DND-41 (cell line): ENCODE measurements at places on chromosomes 16 and 17.

DNA sequence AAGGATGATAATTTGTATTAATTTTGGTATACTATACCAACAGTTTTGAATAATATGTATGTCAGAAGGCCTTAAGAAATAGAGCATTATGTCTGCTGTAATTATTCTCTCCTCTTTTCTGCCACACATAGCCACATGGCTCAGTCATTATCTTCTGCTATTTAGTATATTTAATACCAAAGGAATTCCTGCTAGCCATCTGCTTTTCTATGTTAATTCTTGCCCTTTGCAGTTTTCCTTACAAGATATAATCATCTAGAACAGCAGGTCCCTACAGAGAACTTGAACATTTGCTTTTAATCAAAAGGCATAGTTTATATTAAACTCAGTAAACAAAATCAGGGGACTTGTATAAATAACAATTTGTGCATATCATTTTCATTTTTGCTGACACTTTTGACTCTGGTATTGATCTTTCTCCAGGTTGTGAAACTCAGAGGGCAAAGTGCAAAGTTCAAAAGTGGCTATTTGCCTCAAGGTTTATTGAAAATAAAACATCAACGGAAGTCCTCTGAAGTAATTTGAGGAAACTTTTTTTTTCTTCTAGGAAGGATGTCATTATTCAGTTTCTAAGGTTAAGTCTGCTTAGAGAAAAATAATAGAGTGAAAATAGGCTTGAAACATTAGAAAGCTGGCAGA lies 702.0 kb downstream of the KCNJ2 start:
- no peak for DNase-seq

- no peak for DNase-seq
Observed at GRCh38 chr17:14268264-14268663, 31.6 kb upstream of the CDRT15 start.

GRCh38 chr16:1789643-1790045 lies 3.9 kb downstream of the IGFALS start:
- DNase-seq, result peak; percentile 5

DNA sequence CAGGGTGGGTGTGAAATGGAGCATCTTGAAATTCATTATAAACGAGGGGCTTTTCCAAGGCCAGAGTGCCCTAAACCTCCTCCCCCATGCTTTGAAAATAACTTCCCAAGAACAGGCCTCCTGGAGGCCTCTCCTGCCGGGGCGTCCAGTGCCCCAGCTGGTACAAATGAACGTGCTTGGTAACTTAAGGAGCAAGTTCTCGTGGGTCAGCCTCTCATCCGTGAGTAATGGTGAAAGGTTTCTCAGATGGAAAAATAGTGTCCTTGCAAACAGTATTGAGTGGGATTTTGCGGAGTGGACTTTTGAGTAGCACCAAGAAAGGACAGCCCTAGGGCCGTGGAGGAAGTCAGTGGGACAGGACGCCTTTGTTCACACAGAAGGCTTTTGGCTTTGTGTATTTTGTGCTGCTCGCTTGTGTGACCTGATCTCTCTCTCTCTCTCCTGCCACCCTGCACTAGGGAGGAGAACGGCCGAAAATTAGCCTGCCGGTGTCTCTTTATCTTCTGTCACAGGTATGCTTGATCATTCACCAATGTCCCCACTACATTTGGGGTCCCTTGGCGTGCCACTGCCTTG lies 34.6 kb downstream of the CLEC16A start:
- DNase-seq, result no peak

DNA sequence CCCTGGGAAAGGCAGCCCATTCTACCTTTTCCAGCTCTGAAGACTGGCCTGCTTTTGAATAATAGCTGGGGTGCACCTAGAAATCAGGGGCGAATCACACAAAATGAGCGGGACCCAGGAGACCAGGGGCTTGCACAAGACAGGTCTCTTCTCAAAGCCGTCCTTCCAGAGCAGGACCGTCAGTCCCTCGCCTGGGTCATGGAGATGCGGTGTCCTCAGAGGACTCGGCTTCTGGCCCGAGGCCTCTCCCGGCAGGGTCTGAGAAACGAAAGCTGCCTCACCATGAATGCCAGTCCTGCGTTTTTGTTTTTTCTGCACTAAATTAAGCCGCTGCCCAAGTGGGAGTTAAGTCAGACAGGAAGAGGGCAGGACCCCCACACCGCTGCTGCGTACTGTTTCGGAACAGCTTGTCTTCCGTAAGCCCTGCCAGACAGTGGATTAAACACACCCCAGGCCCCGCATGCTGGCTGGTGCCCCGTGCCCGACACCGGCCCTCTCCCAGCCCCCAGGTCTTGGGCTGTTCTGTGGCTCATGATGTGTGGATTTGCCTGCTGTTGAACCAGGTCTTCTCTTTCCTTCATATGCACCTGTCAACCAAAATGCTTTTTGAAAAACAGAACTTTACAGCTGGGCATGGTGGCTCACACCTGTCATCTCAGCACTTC lies 142.1 kb upstream of the RPH3AL start:
- DNase-seq, result no peak

DNA sequence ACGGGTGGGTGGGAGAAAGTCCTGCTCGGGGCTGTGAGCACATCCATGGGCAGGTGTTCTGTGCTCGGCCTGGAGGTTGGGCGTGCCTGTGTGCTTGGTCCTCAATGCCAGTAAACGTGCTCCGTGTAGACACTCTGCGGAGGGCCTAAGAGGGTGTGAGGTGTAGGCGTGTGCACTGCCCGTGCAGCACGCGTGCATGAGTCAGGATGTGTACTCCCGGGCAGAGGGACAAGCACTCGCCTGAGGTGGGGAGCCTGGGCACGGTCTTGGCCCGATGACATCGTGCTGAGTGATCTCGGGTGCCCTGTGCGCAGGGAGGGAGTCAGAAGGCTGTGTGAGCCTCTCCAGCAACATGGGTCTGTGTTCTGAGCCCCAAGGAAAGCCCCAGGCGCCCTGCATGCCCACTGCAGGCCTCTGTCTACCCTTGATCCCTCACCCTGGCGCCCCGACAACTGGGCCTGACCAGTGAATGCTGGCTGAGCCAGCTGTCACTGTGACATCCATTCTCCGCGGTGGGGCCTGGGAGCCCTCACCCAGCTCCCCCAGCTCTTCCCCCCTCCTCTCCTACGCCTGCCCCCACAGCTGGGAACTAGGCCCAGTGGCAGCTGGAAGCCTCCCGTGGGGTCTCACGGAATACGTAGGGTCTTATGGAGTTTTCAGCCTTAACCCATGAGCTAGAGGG lies 23.5 kb upstream of the NXPH3 start:
- DNase-seq, result no peak

GRCh38 chr17:58330997-58331814 lies 2.6 kb upstream of the TSPOAP1 start:
- DNase-seq, result peak; percentile 89

GRCh38 chr16:64950262-64950661 lies 171.6 kb downstream of the CDH11 start:
- no peak for DNase-seq

GRCh38 chr17:39753514-39754160 lies 15.9 kb downstream of the GRB7 start:
- DNase-seq, result no peak

- DNase-seq, result no peak
Observed at GRCh38 chr16:83470416-83470815, 337.4 kb upstream of the HSBP1 start.

DNA sequence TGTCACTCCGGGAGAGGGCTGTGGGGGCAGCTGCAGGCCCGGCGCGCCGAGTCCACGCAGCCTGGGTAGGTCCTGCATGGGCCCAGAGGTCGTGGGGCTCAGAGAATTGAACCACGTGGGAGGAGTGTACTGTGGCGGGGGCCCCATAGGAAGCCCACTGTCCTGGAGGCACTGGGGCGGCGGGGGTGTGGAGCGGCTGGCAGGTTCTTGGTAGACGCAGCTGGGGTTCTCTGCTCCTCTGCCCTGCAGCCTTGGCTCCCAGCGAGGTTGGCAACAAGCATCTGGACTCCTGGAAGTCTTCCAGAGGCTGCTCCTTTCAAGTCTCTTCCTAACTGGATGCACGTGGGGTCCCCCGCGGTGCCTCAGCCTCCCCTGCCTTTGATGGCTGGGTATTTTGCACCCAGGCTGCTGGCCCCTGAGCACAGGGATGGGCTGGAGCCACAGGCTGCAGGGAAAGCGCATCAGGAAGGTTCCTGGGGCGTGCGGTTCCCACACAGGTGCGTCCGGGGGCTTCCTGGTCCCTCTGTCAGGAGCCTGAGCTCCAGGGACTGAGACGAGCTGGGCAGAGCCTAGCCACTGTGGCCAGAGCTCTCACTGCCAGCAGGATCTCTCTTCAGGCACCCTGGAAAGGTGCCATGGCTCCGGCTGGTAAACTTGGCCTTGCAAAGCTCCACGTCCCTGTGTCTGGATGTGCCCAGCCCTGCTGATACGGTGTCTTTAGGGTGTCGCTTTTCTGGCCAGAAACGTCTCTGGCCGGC lies 9.3 kb downstream of the KCTD5 start:
- no peak for DNase-seq

DNA sequence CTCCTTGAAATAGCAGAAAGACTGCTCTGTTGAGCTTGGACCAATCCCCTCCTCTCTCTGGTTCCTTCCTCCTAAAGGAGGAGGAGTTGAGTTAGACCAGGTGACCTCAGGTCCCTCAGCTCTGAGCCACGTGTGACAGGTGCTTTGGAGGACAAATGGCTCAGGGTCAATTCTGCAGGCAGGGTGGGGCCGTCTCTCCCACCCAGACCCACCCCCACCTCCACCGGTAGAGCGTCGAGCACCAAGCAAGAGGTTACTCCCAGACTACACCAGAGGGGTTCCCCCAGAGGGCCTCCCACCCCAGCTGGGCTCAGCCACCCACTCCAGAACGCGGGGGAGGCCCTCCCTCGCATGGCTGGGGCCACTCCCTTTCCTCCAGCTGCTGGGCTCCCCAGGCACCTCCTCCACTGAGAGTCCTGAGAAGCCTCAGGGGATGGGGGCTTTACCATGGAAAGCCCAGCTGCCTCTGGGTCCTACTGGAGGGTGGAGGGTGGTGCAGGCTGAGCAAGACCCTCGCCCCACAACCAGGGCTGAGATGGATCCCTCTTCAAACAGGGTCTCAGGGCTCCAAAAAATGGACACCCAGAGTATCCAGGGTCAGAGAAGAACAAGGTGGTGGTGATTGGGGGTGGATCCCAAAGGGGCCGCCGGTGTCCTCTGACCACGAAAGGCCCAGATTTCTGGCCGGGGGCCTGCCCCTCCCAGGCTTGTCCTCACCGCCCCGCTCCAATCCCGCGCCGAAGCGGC lies 7.6 kb downstream of the MYO1C start:
- DNase-seq, result peak; percentile 67

DNA sequence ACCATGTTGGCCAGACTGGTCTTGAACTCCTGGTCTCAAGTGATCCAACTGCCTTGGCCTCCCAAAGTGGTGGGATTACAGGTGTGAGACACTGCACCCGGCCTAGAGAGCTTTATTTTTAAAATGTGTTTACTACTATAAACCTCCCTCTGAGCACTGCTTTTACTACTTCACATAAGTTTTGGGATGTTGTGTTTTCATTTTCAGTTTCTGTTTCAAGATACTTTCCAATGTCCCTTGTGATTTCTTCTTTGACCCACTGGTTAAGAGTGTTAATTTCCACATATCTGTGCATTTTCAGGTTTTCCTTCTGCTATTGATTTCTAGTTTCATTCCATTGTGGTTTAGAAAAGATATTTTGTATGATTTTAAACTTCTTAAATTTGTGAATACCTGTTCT lies 74.4 kb downstream of the NETO2 start:
- no peak for DNase-seq

DNA sequence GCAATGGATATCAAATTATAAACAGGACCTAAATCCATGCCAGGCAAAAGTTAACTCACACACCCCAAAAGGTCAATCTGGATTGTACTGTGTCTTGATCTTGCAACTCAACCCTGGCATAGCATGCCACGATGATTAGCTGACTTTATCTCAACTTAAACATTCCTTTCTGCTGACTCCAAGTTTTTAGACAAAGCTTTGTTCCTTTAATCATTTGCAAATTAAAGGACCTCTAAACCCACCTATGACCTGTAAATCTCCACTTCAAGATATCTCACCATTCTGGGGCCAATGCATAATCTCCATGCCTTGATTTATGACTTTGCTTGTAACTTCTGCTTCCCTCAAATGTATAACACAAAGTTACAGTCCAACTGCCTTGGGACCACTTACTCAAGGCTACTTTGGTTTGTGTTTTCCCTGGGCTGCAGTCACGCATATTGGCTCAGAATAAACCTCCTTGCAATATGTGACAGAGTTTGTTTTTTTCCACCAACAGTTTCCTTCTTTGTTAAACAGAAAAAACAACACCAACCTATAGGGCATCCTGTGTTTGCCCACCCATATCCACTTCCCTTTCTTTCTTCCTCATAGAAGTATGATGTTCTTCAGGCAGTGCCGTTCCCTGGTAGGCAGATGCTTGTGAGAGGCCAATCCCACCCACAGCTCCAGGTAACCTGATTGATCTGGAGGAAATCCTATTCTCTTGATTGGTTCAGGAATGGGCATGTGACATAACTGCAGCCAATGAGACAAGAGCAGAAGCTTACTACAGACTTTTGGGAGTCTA lies 390.6 kb upstream of the ERCC4 start:
- DNase-seq, result no peak

DNA sequence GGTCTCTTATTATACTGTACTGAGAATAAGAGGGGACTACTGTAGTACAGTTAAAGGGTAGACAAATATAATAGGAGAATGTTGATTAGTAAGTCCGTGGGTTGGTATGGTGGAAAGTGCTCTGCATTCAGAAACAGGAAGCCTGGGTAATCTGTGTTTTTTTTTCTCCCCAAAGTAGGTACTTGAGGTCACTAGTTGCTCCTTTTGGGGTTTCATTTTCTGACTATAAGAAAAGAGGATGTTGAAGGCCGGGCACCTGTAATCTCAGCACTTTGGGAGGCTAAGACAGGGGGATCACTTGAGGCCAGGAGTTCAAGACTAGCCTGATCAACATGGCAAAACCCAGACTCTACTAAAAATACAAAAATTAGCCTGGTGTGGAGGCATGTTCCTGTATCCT lies 42.0 kb upstream of the MMD start:
- no peak for DNase-seq

- no peak for DNase-seq
Observed at GRCh38 chr16:89423681-89424260, 66.6 kb downstream of the ANKRD11 start.

GRCh38 chr17:77210331-77210730 lies 69.6 kb downstream of the SEC14L1 start:
- DNase-seq, result no peak

GRCh38 chr17:77475016-77475976 lies 334.5 kb downstream of the SEC14L1 start:
- peak; percentile 62 for DNase-seq

- no peak for DNase-seq
Observed at GRCh38 chr16:2230376-2230775, 5.9 kb upstream of the DNASE1L2 start.

GRCh38 chr17:75380750-75381149 lies 24.7 kb downstream of the GRB2 start:
- no peak for DNase-seq

- DNase-seq, result no peak
Observed at GRCh38 chr16:69393898-69394849, 8.4 kb upstream of the TERF2 start.

DNA sequence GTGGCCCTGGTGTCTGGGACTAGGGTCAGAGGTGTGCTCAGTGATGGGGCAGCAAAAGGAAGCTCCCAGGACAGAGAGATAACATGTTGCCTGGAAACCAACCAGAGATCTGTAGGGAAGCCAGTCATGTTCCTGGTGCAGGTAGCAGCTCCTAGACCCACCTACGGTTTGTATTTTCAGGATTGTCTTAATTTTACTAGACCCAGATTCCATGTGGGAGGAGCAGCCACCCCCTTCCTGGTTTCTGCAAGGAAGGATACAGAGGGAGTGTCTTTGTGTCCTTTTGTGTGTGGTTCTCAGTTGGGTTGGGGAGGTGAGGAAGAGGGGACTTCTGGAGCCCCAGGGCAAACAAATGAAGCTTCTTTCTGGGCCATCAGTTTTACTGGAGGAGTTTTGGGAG lies 53.9 kb downstream of the MGAT5B start:
- no peak for DNase-seq

GRCh38 chr16:85313526-85314301 lies 201.4 kb upstream of the CIBAR2 start:
- DNase-seq, result no peak
